ENCODE measurements at places on chromosomes 12 and 14.
A peak's percentile ranks its signal among the peaks of the same experiment; 100 is the strongest.

GRCh38 chr14:88750945-88751344 lies 41.8 kb downstream of the EML5 start:
- no peak for DNase-seq

- DNase-seq = no peak
Measured at GRCh38 chr12:5442251-5443006, 10.5 kb downstream of the NTF3 start.

GRCh38 chr12:2680676-2681039 lies 114.1 kb upstream of the FKBP4 start:
- no peak for DNase-seq

- DNase-seq = no peak
Measured at GRCh38 chr12:53500142-53500775, 824 bp upstream of the TARBP2 start.

GRCh38 chr12:82912406-82912805 lies 225.7 kb downstream of the TMTC2 start:
- DNase-seq = no peak

- DNase-seq = peak; percentile 61
Measured at GRCh38 chr14:92651106-92651757, 97.2 kb downstream of the LGMN start.

GRCh38 chr12:28771968-28772367 lies 377.1 kb upstream of the FAR2 start:
- DNase-seq = no peak

- no peak for DNase-seq
Measured at GRCh38 chr14:70702161-70702560, 60.4 kb downstream of the TTC9 start.

DNA sequence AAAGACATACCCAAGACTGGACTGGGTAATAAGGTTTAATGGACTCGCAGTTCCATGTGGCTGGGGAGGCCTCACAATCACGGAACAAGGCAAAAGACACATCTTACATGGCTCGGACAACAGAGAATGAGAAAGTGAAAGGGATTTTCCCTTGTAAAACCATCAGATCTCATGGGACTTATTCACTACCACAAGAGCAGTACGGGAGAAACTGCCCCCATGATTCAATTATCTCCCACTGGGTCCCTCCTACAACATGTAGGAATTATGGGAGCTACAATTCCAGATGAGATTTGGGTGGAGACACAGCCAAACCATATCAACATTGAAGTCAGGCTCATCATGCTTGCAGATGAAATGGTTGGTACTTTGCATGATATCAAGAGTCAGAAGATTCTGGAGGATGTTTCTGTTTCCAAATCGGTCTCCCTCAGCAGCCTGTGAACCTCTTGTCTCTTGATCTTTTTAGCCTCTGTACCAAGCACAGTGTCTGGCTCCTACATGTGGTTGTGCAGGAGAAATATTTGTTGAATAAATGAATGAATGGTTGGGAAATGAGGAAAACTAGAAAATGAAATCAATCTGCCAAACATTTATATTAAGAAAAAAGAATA lies 98.6 kb downstream of the VRK1 start:
- DNase-seq = no peak

- no peak for DNase-seq
Measured at GRCh38 chr12:94481734-94482133, 22.1 kb upstream of the CEP83 start.

GRCh38 chr12:114921781-114922180 lies 237.8 kb upstream of the TBX3 start:
- no peak for DNase-seq

GRCh38 chr12:7362734-7363133 lies 58.9 kb downstream of the ACSM4 start:
- DNase-seq = no peak

- no peak for DNase-seq
Measured at GRCh38 chr12:55899082-55899481, 28.6 kb downstream of the PYM1 start.

DNA sequence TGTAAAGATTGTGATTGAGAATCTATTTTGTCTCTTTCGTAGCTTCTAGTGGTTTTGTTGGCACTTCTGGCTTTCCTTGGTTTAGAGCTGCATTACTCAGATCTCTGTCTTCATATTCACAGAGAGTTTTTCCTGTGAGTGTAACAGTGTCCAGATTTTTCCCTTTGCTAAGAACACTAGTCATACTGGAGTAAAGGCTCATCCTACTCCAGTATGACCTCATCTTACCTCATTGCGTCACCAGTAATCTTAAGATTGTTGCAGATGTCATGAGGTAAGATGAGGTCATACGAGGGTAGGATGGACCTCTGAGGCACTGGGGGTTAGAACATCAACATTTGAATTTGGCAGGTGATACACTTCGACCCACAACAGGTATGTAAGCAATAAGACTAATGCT lies 461.2 kb downstream of the FLRT2 start:
- DNase-seq = no peak

- no peak for DNase-seq
Measured at GRCh38 chr12:85357609-85358008, 77.6 kb downstream of the ALX1 start.
